ENCODE measurements at places on chromosomes 16 and 17.

DNA sequence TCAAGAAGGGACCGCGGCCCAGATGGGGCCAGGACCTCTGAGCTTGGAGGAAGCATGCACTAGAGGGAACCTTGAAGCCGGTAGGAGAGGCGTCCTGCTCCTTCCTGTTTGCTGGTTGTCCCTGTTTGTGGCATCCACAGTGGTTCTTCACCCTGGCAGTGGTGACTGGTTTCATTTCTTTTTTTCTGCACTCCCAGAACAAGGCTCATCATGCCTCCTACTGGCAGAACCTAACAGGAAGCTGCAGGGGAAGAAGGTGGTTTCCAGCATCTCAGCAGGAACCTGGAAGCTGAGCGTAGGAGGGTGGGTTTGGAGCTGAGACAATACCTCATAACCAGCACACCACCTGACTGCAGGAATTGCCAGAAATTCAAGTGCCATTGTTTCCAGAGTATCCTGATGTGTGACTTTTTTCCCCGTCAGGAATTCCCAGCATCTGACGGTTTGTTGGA is 5.8 kb downstream of the TMEM231 start:
- DNase-seq: peak; percentile 50

DNA sequence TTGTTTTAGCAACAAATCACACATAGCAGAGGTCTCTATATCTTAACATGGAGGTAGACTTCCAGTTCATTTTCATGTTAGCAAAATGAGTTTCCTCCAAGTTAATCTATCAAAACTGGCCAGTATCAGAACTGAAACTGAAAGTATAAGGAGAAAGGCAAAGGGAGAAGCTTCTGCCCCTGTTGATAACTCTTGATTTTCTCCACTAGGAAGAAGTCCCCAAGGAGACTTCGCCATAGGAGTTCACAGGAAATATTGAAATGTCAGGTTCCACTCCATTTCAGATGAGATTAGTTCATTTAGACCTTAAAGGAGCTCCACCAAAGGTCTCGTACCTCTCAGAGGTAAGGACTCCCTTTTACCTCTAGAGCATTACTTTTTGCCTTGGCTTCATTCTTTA is 1.2 kb upstream of the OGFOD3 start:
- DNase-seq: no peak

GRCh38 chr17:56762144-56762543 is 71.6 kb downstream of the C17orf67 start:
- no peak for DNase-seq

DNA sequence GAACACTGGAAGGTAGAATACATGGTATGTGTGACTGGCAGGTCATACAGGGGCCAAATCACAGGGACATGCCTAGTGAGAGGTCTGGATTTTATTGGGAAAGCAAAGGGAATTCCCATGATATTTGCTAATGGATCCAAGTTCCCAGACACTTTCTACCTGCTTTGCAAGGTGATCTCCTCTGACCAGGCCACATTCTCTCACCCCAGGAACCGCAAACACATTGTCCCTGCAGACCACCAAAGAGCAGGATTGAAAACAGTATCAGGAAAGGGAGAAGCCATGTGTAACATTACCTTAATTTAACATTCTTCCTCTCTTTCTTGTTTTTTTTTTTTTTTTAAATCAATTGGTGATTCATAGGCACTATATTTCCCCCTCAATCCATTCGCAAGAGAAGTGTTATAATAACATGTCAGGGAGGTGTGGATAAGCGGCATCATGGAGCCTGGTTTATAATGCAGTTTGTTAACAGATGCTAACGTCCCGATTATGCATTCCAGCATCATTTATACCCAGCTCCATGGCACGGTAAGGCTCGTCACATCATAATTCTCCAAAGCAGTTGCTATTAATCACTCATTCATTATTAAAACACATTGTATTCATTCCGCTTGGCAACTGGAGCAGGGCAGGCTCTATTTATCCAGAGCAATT is 155.1 kb upstream of the CCL2 start:
- DNase-seq: no peak

DNA sequence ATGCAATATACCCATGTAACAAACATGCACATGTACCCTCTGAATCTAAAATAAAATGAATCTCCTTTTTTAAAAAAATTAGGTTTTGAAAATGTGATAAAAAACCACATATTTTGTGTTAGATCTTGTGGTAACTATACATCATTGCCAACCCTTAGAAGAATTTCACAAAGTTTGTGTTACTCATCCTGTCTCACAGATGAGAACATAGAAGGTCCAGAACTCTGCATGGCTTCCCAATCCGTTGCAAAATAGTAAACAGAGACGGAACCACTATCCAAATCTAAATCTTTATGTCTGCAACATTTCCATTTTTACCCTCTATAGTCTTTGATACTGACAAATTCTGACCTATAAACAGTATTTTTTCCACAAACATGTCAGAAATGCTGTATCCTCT is 759.9 kb downstream of the KCNJ2 start:
- DNase-seq: no peak

DNA sequence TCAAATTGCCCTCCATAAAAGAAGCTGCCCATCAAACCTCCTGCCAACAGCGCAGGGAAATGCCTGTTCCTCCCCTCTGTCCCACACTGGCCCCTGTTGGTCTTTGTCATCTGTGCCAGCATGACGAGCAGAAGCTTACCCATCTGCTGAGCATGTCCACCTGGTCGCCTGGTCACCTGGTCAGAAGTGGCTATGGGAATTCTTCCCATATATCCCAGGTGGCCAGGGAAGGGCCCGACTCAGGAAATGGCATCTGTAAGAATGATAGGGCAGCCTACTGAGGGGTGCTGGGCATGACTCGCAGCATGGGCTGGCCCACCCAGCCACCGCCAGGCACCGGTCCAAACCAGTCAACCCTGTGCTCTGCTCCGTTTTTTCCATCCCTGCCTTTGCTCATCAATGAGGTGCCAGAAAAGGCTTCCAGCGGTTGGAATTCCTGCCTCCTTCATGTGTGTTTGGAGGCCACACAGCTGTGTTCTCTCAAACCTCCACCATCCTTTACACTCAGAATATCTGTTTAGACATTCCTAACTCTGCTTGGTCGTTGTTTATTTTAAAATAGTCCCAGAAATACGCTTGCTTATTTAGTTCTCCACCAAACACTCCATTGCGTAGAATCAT is 145.2 kb downstream of the CLEC16A start:
- DNase-seq: peak; percentile 83

GRCh38 chr17:945672-946071 is 33.9 kb downstream of the NXN start:
- no peak for DNase-seq

- no peak for DNase-seq
These were observed 49.9 kb downstream of the XYLT1 start for GRCh38 chr16:17420816-17421215.

DNA sequence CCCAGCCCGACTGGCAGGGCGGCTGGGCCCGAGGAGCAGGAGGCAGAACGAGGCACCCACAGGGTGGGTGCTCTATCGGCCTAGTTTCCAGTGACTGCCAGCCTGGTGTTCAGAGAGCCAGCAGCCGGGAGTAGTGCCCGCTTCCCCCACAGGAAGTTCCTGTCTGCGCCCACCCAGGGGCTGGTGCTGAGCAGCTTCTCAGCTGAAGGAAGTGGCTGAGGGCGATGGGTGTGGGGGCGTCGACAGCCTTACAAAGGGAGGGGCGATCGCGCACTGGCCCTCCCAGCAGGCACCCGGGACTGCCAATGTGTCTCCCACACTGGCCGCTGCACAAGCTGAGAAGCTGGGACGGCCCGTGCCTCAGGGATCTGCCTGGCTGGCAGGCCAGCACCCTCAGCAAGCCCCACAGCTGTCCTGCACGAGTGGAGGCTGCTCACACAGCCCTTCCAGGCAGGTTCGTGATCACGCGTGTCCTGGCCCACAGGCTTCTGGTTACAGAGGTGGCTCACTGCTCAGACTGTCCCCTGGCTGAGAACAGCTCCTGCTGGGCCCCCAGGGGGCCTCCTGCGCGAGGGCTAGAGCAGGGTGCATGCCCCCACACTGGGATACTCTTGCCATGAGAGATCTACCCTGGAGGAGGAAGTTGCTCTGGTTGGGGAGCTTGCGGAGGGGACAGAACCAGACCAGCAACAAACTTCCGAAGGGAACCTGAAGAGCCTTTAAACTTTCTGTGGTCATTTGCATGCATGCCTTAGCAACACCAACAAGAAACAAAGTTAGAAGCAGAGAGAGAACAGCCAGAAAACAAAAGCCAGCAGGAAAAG is 2.5 kb downstream of the RNF166 start:
- DNase-seq: no peak

- DNase-seq: no peak
These were observed 6.2 kb downstream of the DNAJC7 start for GRCh38 chr17:42010898-42011516.

DNA sequence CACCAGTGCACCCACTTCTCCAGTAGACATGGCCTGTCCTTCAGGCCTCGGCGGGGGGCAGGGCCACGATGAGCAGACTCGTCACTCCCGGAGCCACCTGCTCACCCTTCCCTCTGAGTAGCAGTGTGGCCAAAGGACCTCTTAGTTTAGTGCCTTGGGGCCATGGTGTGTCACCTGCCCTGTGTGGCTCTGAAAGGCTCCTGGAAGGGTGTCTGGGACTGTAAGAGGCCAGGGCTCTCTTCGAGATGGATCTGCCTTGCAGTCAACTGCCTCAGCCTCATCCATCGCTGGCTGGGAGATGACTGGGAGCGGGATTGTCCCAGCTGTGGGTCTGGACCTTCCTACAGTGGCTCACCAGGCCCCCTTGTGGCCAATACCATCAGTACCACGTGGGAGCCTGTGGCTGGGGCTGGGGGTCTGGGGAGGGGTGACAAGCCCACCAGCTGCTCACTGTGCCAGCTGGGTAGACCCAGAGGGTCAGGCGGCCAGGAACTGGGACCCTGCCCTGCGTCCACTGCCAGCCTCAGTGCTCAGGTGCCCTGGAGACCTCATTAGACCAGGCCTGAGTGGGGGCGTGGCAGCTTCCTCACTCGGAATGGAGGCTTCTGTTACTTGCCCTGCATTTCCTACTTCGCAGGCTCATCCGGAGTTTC is 133.4 kb downstream of the OR1D5 start:
- DNase-seq: no peak

- DNase-seq: no peak
These were observed 12.4 kb upstream of the MPHOSPH6 start for GRCh38 chr16:82182266-82183003.

DNA sequence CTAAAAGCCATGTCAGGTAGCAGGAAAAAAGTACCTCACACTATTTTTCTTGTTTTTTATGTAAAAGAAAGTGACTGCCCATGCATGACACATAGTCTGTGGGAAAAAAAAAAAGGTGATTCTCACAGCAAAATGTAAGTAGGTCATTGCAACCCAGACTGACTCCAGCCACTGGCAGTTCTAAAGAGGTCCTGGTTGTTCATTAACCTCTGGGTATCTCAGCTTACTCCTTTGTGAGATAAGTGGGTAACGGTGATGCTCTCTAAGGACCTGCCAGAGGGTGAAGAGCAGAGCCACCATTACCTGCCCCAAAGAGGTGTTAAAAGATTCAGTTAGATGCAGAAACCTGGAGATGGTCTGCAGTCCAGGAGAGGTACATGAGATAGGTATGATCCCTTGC is 531.9 kb downstream of the GRIN2A start:
- no peak for DNase-seq

DNA sequence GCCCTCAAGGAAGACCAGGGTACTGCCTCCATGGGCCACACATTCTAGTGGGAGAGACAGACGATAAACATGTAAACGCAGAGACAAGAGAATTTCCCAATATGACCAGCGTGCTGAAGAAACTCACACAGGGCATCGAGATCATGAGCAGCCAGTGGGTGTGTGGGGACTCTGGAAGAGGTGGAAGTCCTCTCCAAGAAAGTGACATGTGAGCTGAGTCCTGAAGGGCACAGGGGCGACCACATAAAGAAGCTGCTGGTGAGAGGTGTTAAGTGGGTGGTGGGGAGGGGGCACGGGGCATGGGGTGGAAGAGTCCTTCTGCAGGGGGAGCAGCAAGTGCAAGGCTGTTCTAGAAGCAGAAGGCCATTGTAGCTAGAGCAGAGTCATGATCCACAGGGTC is 21.0 kb upstream of the RAP1GAP2 start:
- no peak for DNase-seq

DNA sequence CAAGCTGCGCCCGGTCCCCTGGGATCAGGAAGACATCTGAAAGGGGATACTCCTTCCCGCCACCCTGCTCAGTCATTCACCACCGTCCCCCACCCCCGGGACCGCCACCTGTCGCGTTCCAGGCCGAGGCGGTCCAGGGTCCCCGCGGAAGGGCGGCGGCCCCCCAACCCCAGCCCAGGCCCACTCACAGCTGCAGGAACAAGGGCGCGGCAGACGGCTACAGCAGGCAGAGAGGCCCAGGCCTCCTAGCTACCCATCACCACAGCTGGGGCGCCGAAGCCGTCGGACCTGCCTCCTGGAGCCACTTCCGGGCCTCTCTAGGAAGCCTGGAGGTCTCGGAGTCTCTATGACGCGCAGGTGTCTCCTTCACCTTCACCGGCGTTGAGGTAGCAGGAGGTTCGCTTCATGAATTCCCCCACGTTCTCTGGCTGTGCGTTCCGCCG is at the start of gene SDR42E1:
TSS of gene SDR42E1 (minus strand) at position 272 of the 443 bp plus-strand sequence. CDS start 10,612 bp downstream, outside the sequence.
- peak; percentile 25 for DNase-seq

DNA sequence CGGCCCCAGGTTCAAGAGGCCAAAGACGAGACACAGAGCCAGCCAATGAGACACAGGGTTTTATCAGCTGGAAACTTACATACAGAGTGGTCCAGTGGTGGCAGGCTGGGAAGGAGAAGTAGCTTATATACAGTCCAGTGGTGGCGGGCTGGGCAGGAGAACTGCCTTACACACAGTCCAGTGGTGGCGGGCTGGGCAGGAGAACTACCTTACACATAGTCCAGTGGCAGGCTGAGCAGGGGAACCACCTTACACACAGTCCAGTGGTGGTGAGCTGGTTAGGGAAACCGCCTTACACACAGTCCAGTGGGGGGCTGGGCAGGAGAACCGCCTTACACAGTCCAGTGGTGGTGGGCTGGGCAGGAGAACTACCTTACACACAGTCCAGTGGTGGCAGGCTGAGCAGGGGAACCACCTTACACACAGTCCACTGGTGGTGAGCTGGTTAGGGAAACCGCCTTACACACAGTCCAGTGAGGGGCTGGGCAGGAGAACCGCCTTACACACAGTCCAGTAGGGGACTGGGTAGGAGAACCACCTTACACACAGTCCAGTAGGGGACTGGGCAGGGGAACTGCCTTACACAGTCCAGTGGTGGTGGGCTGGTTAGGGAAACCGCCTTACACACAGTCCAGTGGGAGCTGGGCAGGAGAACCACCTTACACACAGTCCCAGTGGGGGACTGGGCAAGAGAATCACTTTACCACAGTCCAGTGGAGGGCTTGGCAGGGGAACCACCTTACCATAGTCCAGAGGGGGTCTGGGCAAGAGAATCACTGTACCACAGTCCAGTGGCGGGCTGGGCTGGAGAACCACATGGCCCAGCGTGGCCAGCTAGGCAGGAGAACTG is 90.9 kb downstream of the GAS7 start:
- DNase-seq: no peak

- peak; percentile 37 for DNase-seq
These were observed 1.4 kb downstream of the ZNF668 start for GRCh38 chr16:31072540-31073141.

DNA sequence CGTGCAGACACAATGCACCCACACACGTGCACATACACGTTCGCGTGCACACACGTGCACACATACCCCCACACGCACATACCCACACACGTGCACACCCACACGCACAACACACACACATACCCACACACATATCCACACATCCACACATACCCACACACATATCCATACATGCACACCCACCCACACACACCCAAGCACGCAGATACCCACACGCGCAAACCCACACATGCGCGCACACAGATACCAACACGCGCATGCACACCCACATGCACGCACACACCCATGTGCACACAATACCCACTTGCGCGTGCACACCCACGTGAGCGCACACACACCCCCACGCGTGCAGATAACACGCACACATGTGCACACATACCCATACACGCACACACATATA is 26.8 kb upstream of the PVALEF start:
- no peak for DNase-seq

Measured in femur (tissue), 1 donor.